ENCODE measurements at places on chromosomes 6 and 20.

- DNase-seq, result no peak
These were observed 347.7 kb downstream of the PRKN start for GRCh38 chr6:162379757-162380409.

DNA sequence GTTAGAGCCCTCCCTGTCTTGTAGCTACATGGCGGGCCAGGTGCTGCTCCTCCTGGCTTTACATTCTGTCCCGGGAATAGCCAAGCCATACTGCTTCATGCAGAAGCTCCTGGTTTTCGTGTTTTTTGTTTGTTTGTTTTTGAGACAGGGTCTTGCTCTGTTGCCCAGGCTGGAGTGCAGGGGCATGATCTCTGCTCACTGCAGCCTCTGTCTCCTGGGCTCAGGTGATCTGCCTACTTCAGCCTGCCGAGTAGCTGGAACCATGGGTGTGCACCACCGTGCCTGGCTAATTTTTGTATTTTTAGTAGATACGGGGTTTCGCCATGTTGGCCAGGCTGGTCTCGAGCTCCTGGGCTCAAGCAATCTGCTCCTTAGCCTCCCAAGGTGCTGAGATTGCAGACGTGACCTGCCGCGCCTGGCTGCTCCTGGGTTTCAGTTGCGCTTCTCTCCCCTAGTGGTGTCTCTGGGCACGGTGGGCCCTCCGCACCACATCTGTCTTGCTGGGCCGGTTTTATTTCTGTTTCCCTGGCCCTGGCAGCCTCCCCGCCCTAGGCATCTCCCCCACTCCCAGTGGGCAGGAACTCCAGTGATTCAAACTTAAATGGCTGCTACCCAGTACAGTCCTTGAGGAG is 12.9 kb downstream of the CDYL start:
- DNase-seq, result no peak

- no peak for DNase-seq
These were observed 47.3 kb downstream of the BMP7 start for GRCh38 chr20:57219071-57219677.

DNA sequence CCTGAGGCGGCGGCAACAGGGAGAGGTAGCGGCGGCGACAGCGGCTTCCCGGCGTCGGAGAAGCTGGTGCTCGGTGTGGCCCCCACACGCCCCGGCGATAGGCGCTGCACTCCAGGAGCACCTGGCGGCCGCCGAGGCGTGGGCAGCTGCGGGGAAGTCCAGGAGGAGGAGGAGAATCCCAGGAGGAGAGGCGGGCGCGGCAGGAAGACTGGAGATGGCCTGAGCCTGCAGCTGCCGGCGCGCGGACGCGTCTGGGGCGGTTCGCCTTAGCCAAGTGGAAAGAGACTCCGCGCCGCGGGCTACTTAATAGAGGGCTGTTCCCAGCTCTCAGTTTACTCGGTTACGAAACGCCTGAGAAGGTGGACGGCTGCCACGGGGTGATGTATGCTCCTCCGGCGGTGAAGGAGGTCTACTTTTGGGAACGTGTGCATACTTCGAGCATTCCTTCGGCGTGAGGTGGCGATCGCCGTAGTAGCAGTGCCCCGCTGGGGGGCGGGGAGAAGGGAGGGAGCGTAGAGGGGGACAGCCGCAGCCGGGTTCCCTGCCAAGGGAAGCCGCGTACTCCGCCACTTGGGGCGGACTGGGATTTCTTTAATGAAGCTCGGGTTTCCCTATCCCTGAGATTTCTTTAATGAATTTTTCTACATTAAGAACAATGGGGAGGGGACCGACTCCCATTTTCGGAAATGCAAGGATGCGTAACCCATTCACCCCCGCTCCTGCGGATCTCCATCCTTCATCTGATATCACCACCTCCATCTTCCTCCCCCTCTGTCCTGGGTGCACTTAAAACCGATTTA is at the start of gene COL12A1:
TSS of gene COL12A1 (minus strand) at position 278 of the 800 bp plus-strand sequence. CDS start 3,261 bp downstream, outside the sequence.
- DNase-seq, result no peak

GRCh38 chr6:144415835-144416237 is 130.7 kb downstream of the UTRN start:
- no peak for DNase-seq

DNA sequence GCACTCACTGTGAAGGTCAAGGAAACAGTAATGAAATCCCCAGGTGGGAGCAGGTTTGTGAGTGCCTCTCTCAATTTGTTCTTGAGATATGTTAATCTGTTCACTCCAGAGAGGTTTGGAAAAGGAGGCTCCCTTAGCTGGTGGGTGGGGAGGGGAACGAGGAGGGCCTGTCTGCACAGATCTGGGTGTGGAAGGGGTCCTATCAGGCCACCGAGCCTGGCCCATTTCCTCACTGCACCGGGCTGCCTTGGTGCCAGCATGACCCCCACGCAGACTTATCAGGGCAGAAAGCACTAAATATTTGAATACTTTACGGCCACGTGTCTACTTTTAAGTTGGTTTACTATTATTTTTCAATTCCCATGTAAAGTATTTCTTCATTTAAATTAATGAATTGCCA is 8.3 kb downstream of the AGPAT4 start:
- DNase-seq, result no peak

DNA sequence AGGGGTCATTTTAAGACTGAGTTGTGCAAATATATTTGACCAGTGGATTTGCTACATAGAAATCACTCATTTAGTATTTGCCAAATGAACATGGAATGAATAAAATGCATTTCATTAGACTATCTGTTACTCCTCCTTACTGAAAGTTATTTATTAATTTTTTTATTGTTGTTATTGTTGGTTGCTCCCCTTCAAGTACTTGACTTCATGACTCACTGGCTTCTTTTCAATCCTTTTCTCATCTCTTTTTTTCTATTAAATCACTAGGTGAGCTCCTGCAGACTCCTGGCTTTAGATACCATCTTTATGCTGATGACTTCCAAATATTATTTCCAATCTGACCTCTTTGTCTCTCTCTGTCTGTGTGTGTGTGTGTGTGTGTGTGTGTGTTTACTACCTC is 192.2 kb upstream of the FAM83B start:
- no peak for DNase-seq

GRCh38 chr20:39899881-39900280 is 789.2 kb downstream of the MAFB start:
- no peak for DNase-seq

DNA sequence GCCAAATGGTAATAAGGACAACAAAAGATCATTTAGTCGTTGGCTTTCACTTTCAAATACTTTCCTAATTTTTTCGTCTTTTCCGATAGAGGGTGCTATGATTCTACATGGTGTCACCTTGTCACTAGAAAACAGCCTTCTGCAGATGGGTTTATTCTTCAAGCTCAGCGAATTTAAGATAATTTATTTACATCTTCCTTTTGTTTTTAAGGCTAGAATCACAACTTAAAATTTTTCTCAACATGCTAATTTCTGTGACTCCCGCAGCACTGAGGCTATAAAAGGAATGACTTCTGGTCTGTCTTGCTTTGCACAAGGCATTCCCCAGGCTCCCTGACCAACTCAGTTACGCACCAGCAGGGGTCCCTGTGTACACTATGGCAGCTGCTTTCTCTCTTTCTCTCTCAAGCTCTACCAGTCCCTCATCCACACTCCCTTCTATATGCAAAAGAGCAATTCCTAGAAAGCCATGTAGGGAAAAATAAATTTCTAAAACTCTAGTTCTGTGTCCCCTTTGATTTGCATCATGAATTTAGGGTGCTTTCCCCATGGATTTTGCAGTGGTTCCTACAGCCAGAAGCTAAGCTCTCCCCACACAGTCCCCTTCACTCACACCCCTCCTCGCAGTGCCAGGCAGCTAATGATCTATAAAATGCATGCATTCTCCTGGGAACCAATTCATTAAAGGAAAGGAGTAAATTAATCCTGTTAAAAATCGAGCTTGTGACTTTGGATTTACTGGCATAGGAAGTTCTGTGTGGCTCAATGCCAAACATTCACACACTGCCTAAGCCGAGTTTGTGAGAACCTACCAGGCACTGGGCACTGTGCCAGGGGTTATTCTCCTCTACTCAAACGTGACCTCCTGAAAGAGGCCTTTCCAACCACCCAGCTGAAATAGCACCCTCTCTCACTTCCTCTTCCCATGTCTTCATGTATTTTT is 74.5 kb downstream of the DCDC2 start:
- DNase-seq, result peak; percentile 40

GRCh38 chr6:69422475-69422874 is 374.3 kb downstream of the LMBRD1 start:
- peak; percentile 31 for DNase-seq

GRCh38 chr6:40054602-40055001 is 120.3 kb upstream of the MOCS1 start:
- no peak for DNase-seq

DNA sequence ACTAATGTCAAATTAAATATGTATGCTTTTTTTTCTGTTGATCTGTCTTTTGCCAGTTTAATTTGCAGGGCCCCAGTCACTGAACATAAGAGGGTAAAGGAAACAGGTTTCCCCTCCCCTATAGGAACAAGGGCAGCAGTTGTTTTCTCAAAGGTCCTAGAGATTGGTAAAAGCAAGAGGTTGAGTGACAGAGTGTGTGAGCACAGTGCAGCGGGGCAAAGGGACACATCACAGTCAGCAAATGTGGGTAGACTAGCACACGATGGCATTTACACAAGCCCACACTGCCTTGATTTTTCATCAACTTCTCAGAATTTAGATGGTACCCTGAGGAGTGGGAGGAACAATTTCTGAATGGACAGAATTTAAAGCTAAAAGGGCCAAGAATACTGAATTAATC is 138.7 kb upstream of the MYLIP start:
- DNase-seq, result no peak

DNA sequence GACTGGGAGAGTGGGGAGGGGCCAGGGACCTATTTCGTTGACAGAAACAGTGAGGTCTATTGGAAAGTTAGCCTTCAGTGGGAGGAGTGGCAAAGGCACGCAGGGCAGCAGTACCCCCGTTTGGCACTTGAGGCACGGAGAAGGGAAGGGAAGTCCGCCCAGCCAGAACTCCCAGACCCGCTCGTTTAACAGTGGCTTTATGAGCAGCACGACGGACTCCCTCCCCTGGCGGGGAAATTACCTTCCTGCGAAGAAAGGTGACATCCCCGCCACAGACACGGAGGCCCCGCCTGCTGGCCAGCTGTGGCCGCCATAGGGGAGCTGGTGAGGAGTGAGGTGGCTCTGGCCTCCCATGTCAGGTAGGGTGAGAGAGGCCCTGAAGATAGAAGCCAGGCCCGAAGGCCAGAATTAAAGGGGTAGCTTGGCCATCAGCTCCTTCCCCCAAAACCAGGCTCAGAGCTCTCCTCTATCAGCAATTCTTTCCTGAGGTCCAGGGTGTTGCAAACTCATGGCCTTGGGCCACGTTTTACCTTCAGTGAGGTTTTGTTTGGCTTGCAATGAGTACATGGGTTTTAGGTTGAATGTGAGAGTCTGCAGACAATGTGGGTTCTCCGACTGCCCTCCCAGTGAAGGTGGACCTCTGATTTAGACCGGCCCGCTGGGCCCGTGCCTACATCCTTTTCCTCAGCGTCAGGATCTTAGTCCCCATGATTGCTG is 123.7 kb downstream of the MRPL14 start:
- DNase-seq, result no peak

- DNase-seq, result no peak
These were observed 20.9 kb downstream of the DLL1 start for GRCh38 chr6:170269846-170270541.

- DNase-seq, result no peak
These were observed 70.1 kb upstream of the AFDN start for GRCh38 chr6:167756597-167756996.

DNA sequence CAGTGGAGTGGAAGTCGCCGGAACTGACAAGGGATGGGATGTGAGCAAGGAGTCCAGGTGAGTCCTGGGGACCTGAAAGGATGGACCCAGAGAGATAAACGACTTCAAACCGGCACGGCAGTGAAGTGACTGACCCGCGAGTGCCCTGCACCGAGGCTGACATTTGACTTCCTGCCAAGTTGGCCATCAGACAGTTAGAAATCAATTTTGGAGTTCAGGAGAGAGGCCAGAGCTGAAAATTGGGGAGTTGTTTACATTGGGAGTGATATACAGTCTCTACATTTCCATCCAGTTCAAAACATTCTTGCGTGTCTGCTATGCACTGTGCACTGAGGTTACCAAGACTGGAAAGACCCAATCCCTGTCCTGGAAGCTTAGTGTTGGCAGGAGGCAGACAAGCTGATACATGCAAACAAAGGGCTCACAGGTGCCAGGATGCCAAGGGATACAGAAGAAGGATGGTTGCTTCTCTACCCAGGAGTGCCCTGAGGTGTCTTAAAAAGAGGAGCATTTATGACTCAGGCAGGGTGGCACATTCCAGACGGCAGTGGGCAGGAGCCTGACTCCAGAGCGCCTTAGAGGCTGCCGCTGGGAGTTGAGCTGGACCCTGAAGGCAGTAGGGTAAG is 186.6 kb downstream of the MTHFD1L start:
- no peak for DNase-seq

DNA sequence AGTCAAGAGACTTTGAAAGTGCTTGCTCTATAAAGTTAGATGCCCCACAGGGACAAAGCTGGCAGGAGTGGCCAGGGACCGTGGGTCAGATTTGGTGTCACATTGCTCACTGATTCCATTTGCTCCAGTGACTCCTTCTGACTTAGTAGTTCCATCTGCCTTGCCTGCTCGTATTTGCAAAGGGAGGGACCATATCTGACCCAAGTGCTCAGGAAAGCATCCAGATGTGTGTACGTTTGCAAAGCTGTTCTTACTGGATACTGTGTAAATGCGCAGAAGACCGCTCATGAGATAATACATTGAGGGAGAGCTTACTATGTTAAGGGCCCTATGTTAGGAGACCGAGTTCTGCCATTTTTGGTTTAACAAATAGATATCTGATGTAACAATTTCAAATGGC is 21.2 kb upstream of the CCN6 start:
- DNase-seq, result no peak

- DNase-seq, result no peak
These were observed 235 bp downstream of the MAP7 start for GRCh38 chr6:136550045-136550329.

GRCh38 chr6:3359973-3360726 is 96.7 kb downstream of the SLC22A23 start:
- DNase-seq, result no peak

- DNase-seq, result no peak
These were observed 93.5 kb downstream of the CEBPB start for GRCh38 chr20:50283922-50284810.

DNA sequence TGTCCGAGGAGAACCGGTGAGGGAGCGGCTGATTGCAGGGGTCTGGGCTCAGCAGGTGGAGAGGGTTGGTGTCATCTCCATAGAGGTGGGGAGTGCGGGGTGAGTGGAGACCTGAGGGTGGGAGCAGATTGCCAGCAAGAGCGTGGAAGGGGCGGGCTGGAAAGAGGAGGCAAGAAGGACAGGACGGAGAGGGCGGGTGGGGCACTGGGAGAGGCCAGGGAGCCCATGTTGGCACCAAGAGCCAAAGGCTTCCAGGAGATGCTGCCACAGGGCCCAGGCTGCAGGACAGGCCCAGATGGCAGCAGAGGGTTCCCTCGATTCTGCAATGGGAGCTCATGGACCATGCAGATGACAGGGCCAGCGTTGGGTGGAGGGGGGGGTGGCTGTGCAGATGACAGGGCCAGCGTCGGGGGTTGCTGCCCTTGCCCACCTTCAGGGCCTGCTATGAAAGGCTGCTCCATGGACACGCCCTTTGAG is 105.4 kb downstream of the TMEM242 start:
- DNase-seq, result no peak
